T-cell (primary cell): ENCODE measurements at places on chromosomes 3 and 15.

GRCh38 chr3:72340056-72340455 lies 508.2 kb downstream of the SHQ1 start:
- no peak for DNase-seq

- DNase-seq: no peak
These were observed 379.1 kb upstream of the PROK2 start for GRCh38 chr3:72163809-72164634.

GRCh38 chr3:165642761-165643420 lies 194.3 kb downstream of the BCHE start:
- DNase-seq: no peak

DNA sequence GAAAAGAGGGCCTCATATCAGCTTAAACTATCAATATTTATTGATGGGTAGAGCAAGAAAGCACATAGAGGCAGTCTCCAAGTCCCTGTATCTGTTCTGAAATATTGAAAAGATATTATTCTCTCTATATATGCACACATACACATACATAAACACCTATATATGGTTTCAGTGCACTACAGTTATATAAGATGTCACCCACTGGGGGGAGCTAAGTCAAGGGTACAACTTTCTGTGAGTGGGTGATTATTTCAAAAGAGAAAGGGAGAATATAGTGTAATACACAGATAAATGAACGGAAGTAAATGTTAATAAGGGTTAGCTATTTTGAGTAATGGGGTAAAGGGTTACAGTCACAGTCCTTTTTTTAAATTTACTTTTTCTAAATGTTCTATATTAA lies 8.8 kb downstream of the SNTN start:
- DNase-seq: no peak

GRCh38 chr3:48684480-48685143 lies 1.1 kb downstream of the NCKIPSD start:
- no peak for DNase-seq

DNA sequence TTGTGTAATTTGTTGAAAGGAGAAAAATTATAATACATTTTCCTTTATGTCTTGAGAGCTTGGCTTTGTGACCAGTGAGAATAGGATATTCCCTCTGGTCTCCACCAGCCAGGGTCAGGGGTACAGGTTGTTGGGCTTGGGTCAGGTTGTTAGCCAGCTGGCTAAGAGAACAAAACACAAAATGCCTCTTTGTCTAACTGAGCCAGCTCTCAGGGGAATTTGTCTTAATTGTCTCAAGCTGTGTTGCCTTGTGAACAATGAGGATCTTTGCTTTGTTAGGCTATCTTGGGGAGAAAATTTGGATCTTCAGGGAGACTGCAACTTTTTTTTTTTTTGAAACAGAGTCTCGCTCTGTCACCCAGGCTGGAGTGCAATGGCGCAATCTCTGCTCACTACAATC lies 17.7 kb upstream of the GK5 start:
- DNase-seq: no peak

- DNase-seq: no peak
These were observed 196.4 kb downstream of the UACA start for GRCh38 chr15:70566989-70567388.

GRCh38 chr15:65904301-65904700 lies 35.0 kb downstream of the RAB11A start:
- DNase-seq: no peak

GRCh38 chr15:27027229-27027628 lies 56.2 kb downstream of the GABRG3 start:
- DNase-seq: no peak

GRCh38 chr3:112303764-112304325 lies 9.8 kb upstream of the SLC9C1 start:
- DNase-seq: peak; percentile 7

DNA sequence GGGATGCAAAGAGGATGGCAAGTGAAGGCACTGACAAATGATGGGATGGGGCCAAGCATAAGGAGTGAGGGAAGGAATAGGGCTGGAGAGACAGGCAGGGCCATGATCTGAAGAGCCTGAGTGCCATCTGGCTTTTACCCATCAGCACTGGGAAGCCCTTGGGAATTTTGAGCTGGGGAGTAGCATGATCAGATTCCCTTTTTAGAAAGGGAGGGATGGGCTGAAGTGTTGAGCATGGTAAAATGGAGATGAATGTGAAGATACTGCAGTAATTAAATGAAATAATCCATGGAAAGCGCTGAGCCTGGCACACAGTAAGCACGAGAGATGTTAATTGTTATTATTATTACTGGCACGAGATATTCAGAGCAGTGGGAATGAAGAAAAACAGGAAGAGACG lies 9.9 kb downstream of the RBP1 start:
- no peak for DNase-seq

- no peak for DNase-seq
These were observed 60.3 kb downstream of the MAP6D1 start for GRCh38 chr3:183764847-183765731.

- DNase-seq: no peak
These were observed 5.1 kb downstream of the PHLDB2 start for GRCh38 chr3:111863942-111864694.

GRCh38 chr3:71166339-71167240 lies 416.9 kb downstream of the FOXP1 start:
- no peak for DNase-seq

GRCh38 chr3:27659279-27660021 lies 62.7 kb downstream of the EOMES start:
- peak; percentile 32 for DNase-seq

- DNase-seq: no peak
These were observed 68.1 kb downstream of the SLC6A1 start for GRCh38 chr3:11060500-11061251.

DNA sequence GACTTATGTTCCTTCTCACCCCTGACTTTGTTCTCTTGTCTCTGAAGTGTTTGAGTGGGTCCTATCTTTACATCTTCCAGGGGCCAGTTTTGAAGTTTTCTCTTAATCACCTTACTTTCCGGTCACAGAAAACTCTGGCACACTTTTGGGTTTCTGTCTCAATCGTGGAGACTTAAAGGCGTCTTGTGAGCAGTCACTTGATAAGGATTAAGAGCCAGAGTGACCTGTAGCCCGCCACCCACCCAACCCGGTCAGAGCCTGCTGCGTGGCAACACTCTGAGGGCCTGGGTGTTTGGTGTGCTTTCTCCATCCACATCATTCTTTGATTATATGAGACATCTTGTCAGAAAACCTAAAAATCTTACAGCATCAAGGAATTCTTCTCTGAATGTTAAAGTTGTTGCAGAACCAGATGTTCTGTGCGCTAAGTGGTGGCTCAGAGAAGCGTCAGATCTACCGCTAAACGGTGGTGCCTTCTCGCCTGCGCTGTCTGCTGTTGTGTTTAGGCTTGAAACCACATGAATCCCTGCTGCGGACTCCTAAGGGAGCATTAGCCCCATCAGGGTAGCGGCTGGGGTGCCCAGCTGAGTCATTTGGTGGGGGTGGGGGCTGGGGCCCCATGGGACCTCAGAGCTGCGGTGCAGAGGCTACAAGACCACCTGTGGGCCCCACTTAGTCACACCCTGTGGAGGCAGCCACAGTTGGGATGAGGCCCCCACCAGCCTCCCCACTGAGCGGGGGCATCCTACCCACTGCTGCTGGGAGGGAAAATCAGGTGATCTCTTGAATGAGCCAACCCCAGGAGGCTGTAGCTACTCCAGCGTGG lies 158.7 kb upstream of the BHLHE40 start:
- DNase-seq: peak; percentile 14

GRCh38 chr15:28068930-28069329 lies 30.2 kb downstream of the OCA2 start:
- DNase-seq: no peak

- no peak for DNase-seq
These were observed 19.9 kb upstream of the IL20RB start for GRCh38 chr3:136937851-136938250.

GRCh38 chr15:65008983-65009382 lies 19.3 kb upstream of the SPG21 start:
- DNase-seq: no peak

DNA sequence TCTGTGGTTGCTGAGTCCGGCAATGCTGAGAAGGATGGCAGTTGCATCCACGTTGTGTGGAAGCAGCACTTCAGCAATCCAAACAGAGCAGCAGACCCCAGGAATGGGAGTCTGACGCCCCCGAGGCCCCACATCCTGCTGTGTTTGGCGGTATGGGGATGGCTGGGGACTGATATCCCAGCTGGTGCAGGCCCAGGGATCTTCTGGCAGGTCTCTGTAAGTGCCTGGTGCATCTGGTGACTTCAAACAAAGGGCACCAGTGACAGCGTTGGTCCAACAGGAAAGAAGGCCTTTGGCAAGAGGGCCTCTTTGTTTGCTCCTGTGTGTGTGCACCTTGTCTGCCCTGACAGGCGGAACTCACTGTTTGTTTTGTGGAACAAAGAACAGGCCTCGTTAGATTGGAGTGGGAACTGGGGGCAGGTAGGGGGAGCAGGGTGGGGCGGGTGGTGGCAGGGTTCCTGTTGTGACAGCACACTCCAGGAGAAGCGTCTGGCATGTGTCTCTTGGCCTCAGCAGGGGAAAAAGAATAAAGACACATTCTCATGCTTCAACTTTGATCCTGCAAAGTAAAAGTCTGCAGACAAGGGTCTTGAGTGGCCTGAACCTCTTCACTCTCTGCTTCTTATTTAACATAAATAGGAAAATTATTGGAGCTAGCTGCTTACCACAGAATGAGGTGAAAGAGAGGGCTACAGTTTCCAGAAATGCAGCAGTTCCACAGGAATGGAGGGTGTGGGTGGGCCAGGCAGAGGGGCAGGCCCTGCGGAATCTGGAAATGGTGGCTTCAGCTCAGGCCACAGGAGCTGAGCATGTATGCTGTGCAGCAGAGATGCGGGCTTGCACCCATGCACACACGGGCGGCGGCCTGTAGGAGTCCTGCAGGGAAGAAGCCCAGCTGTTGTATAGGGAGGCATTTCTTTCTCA lies 94.5 kb upstream of the MYZAP start:
- DNase-seq: no peak

GRCh38 chr3:69044608-69045007 lies 7.5 kb downstream of the TMF1 start:
- no peak for DNase-seq

DNA sequence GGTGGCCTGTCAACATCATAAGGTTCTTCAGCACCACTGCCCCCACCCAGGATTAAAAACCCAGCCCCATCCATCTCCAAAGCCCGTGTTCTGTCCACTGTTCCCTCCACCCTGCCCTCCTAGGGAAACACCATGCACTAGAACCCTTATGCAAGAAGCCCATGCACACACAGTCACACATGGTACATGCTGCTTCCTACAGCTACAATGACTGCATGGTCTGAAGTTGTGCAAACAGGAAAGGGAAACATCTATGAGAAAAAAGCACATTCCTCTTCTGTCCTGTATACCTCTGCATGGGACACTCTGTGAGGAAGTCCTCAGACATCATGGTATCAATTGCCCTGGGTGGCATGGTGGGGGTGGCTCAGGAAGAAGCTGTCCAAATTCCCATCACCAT lies 108.6 kb upstream of the MRPS22 start:
- DNase-seq: no peak

DNA sequence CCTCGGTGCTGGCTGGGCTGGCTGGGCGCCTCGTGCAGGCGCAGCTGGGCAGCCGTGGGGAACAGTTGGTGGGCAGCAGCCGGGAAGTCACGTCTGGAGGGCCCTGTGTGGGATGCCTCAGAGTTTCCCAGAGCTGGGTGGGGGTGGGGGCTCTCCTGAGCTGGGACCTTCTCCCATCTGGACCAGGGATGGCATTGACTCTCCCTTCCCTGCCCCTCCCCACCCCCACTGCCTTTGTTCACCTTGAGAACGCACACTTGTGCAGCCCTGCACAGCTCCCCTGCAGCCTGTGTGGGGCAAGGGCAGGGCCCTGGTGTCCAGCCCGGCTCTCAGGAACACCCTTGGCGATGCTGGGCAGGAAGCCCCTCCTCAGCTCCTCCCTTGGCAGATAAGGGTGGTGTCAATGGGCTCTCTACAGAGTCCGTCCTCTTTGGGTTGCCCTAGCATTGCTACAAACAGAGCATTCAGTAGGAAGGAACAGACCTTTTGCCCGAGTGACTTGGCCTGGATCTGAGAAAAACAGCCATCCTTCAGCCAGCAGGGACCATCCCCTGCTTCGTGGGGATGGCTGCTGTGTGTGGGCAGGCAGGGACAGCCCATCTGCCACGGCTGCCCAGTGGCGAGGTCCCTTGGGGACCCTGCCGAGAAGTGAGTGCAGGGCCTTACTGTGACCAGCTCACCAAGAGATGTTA lies 25.5 kb upstream of the KLF13 start:
- DNase-seq: no peak

GRCh38 chr3:101391413-101391950 lies 71.1 kb upstream of the IMPG2 start:
- no peak for DNase-seq

DNA sequence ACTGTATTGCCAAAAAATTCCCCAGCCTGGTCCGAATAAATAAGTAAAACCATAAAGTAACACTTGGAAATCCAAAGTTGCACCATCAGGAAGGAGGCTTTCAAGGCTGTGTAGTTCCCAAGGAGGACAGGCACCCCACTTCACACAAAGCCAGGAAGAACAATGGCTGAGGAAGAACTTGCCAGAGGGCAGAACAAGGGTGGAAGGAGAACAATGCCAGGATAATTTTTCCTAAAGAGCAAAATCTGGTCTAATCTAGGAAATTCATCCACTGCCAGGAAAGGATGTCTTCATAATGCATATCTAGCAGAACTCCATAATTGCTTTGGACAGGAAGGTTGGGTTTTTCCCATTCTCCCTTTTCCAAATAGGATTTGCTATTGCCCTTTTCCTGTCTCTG lies 15.7 kb upstream of the ARID3B start:
- no peak for DNase-seq

DNA sequence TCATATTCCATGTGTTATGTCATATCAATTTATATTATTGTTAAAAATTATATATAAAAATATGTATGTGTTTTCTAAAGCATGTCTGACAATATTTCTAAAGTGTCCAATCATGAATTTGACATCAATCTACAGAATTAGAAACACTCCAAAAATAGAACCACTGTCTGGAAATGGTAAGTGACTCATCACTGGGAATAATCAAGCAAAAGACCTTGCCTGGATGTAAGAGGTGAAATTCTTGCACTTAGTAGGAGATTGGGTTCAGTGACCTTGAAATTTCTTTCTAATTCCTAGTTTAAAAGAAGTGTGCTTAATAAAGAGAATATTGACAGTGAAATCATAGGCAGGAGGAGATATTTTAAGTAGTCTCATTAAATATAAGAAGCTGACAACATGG lies 188.8 kb downstream of the ZNF385D start:
- DNase-seq: no peak

DNA sequence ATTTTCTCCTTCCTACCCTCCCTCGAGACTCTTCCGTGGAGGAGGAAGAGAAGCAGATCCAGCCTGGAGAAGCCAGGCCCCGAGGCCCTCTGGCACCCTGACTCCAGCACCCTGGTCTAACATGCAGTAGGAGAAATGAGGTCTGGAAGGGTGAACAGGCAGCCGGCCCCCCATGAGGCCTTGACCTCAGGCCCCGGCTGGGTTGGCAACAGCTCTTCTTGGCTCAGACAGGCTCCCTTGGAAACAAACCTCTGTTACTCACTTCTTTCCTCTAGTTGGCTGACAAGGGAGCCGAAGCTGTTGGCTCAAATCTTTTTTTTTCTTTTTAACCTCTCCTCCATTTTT lies 73.4 kb downstream of the CPN2 start:
- no peak for DNase-seq

- DNase-seq: no peak
These were observed 49.6 kb downstream of the SMAD3 start for GRCh38 chr15:67114846-67115585.

GRCh38 chr15:87638554-87639083 lies 617.9 kb downstream of the NTRK3 start:
- DNase-seq: no peak

GRCh38 chr3:66998904-66999235 lies 763 bp downstream of the KBTBD8 start:
- no peak for DNase-seq
